ENCODE measurements at places on chromosomes 5 and 9.

DNA sequence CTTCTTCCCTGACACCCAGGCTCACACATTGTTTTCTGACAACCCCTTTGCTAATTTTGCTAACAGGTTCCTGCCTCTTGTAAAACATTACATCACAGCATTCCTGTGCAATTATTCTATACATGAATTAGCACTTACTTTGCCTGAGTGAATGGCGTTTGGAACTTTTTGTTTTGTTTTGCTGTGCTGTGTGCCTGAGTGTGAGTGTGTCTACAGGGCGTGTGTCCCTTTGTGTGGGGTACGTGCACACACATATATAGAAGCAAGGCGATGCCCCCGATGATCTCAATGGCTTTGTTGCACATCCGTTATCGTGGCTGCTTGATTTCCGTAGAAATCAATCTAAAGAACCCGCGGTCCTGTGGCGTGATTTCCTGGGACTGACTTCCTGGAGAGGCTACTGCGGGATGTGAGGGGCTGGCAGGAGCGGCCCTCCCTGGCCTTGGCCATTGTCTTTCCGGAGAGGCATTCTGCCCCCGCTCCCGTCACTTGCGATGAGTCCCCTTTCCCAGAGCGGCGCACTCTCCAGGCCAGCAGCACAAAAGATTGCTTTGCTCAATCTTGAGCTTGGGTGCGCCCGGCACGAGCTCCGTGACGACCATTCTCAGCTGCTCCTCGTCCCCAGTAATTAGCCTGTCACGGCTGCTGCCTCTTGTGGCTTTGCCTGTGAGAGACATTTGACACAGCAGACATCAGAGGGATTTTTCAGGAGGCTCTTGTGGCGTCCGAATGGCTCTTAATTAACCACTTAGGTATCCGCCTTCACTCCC lies 398.1 kb upstream of the IRX1 start:
- DNase-seq: peak; percentile 65

GRCh38 chr5:65742565-65743231 lies 20.7 kb downstream of the NLN start:
- DNase-seq: no peak

DNA sequence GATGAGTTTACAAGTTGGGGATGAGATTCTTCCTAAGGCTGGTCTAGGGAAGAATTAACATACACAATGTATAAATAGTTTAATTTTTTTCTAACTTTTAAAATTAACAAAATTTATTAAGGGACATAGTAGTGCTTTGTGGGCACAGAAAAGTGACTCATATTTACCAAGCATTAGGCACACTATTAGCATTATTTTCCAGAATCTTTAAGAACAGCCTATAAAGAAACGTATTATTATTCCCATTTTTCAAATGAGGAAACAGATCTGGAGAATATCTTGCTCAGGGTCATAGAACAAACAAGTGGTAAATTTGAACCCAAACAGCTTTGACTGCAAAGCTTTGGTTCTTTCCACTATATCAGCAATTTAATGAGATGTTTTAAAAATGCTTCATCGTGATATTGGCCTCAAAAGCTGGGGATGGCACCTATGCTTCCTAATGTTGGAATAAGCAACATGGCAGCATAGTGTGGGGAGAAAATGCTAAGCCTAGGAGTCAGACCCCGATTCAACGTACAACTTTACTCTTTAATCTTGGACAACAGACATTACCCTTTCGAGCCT lies 55.9 kb downstream of the ABCA1 start:
- no peak for DNase-seq

- DNase-seq: no peak
Measured at GRCh38 chr5:180472269-180472668, 21.9 kb upstream of the CNOT6 start.

DNA sequence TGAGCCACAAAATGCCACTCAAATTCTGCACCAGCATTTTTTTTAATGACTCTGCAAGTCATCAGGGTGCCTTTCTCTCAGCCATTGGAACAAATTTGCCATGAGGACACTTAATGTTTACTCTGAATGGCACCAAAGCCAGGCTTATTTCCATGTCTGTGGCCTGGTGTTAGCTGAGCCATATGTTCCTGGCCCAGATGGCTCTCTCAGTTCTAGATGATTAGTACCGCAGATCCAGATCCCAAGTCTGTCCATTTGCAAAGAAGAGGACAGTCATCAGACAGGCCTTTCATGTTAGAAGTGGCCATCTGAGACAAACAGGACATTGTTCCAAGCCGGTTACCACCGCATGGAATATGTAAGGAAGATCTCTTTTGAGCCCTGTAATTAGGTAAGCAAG lies 70.3 kb downstream of the INSYN2B start:
- peak; percentile 72 for DNase-seq

GRCh38 chr9:112341730-112342129 lies 8.3 kb upstream of the PTBP3 start:
- DNase-seq: no peak

GRCh38 chr5:140328036-140328764 lies 18.2 kb downstream of the HBEGF start:
- DNase-seq: no peak

DNA sequence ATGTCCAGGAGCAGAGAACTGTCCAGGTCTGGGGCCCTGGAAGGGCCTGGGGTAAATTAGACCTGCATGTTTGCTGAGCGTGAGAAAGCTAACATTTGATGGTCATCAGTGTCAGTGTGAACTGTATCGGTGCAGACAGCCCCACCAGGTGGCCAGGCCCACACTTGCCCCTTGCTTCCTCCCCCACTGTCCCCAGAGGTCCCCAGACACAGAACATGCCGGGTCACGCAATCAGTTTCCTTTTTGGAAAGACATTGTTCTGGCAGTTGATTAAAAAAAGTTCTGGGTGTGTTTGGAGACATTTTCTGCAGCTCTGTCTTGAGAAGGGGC lies 1.5 kb downstream of the NKD2 start:
- DNase-seq: no peak

GRCh38 chr5:30574761-30575160 lies 618.7 kb upstream of the CDH6 start:
- no peak for DNase-seq

- DNase-seq: no peak
Measured at GRCh38 chr5:165321912-165322311, 1816.5 kb downstream of the MAT2B start.

- DNase-seq: peak; percentile 25
Measured at GRCh38 chr5:100902440-100903038, 543 bp downstream of the ST8SIA4 start.

DNA sequence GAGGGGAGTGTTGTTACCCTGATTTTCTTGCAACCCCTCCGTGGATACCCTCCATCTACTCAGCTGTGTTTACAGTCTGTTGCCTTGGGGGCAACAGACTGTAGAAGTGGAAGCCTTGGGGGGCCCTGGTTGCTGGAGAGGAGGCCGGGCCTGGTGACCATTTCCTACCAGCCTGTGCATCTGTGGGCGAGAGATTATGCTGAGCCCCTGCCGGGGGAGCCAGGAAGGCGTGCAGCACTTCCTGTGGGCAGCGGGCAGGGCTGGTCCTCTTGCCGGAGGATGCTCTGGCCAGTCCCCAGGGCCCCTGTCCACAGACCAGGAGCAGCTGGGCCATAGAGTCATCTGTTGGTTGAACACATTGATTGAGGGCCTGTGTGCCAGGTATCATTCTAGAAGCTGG lies 11.1 kb downstream of the ERGIC1 start:
- no peak for DNase-seq
